ENCODE measurements at places on chromosomes 3 and 15.

GRCh38 chr15:81311752-81312464, 12.0 kb downstream of the STARD5 start:
- no peak for DNase-seq

DNA sequence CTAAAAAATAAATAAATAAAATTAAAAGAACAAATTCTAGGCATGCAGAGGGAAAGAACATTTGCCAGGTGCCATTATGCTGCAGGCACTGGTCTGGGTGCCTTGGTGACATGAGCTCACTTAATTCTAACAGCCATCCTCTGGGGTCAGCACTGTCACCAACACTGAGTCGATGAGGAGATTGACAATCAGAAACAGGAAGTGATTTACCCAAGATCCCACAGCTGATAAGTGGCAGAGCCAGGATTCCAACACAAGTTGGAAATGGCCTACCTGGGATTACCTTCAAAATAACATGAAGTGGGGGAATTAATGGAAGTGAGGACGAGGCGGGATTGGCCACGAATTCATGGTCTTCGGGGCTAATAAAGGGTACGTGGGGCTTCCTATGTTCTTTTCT, 3.6 kb downstream of the PLIN1 start:
- no peak for DNase-seq

DNA sequence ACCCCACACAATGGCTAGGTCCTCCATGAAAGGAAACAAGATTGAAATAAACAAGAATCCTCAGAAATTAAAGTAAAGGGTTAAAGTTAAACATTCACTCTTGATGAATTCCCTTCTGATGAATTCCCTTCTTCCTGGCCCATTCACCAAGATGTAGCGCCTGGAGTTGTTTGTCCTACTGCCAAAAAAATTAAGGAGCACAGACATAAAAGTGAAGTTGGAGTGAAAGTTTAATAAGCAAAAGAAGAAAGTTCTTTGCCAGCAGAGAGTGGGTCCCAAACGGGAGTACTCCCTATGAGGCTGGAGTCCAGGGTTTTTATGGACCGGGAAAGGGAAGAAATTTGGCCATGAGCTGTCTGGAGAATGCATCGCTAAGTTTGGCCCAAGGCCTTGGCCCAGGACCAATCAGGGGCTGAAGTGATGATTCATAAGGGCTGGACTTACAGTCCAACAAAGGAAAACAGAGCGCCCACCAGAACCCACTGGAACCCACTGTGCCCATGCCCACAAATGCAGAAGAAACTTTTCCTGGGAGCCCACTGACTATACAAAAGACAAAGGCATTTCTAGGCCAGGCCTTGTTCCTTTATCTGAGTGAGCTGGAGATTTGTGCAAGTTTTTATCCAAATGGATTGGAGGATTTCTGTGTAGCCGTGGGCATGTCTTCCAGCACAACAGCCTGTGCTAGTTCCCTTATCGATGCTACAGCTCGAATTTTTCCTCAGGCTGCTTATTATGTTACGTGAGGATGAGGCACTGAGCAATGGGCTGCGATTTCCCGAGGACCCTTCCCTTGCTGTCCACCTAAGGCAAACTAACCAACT, 1561.6 kb downstream of the OTOL1 start:
- DNase-seq = peak; percentile 37

GRCh38 chr15:40197434-40197833, 36.6 kb downstream of the BUB1B start:
- no peak for DNase-seq

DNA sequence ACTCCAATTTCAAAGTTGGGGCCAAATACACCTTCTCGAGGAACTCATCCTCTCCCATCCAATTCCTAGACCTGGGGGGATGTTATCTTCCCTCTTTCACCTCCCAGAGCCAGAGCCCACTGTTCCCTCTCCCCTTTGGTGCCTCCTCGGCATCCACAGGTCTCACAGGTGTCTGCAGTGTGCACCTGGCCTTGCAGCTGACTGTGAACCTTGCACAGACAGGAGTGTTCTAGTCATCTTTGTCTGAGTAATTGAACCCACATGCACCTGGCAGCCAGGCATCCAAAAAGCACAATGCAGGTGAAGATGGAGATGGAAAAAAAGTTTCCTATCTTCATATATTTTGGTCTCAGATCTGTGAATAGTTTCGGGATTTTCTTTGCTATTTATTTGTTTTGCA, 30.8 kb downstream of the PCOLCE2 start:
- no peak for DNase-seq

DNA sequence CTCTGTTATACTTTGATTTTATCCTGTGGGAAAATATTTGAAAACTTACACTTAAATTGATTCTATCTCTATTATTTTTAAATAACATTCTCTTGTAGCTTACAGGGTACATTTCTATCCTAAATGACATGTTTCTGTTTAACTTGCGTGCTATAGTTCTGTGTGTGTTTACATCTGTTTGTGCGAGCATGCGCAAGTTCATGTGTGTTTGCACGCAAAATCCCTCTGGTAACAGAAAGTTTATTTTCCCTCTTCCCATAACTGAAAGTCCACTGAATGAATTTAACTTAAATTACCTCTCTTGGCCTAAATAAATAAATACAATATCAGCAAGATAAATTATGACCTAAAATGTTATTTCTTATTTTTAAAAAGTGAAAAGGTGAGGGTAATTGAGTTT, 117.3 kb upstream of the NEO1 start:
- DNase-seq = no peak

GRCh38 chr15:53437985-53438841, 321.2 kb downstream of the WDR72 start:
- DNase-seq = no peak

DNA sequence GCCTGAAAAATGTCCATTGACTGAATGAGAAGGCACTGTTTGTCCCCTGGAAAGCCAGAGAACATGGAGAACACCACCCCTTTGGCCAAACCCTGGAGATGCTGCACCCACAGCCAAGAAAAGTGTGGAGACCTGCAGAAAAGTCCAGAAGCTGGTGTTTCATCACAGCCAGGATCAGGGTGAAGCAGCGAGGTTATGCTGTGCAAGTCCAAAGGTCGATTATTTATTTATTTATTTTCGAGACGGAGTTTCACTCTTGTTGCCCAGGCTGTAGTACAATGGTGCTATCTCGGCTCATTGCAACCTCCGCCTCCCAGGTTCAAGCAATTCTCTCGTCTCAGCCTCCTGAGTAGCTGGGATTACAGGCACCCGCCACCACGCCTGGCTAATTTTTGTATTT, 5.5 kb upstream of the CTSH start:
- no peak for DNase-seq

- DNase-seq = peak; percentile 93
Measured at GRCh38 chr15:32979710-32980109, 214.8 kb downstream of the FMN1 start.

GRCh38 chr3:86978111-86978551, 12.8 kb downstream of the VGLL3 start:
- peak; percentile 88 for DNase-seq

GRCh38 chr3:24401811-24402185, 92.9 kb downstream of the THRB start:
- no peak for DNase-seq

- DNase-seq = peak; percentile 87
Measured at GRCh38 chr3:138686771-138687221, 78.2 kb downstream of the FAIM start.

DNA sequence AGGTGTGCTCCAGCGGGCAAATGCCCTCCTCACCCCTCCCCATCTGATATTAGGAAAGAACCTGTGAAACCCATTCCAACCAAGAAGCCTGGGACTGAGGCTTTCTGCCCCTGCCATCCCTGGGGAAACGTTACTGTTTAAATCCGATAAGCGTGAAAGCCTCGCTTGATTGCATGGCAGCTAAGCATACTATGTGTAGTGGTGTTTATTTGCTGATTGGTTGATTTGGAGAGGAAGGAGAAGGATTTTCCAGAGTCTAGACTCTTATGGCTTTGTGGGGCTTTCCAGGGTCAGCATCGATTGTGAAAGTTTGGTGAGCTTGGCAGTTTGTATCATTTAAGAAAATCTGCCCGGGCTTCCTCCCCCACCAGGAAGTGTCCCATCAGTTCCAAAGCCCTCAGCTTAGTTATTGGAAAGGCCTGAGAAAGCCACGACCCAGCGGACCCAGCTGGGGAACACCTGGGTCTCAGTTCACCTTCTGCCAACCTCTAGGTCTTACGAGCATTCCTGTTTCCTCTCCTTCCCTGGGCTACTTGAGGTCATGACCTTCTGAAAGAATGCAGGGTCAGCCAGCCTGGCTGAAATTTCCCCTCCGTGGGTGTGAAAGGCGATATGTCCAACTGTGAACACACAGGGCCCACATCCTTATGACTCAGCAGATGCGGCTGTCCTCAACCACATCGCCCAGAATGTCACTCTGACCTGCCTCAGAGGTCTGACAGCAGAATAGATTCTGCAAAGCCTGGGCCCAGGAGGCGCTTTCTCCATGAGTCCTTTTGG, 62.8 kb upstream of the HERC1 start:
- DNase-seq = peak; percentile 45

- peak; percentile 28 for DNase-seq
Measured at GRCh38 chr3:194312186-194312742, 38.9 kb downstream of the CPN2 start.

- no peak for DNase-seq
Measured at GRCh38 chr3:183255348-183255730, 2.3 kb downstream of the B3GNT5 start.

- no peak for DNase-seq
Measured at GRCh38 chr3:14991151-14991742, 43.9 kb downstream of the NR2C2 start.

DNA sequence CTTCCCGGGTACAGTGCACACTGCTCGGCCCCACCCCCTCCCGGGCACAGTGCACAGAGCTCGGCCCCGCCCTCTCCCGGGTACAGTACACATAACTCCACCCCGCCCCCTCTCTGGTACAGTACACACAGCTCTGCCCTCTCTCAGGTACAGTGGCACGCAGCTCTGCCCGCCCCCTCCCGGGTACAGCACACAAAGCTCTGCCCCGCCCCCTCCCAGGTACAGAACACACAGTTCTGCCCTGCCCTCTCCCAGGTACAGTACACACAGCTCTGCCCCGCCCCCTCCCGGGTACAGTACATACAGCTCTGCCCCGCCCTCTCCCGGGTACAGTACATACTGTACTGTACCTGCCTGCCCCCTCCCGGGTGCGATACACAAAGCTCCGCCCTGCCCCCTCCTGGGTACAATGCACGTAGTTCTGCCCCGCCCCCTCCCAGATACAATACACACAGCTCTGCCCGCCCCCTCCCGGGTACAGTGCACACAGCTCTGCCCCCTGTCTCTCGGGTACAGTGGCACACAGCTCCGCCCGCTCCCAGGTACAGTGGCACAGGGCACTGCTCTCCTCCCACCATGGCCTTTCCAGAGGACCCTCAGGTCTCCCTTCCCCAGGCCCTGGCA, 16.4 kb upstream of the PRR20G start:
- no peak for DNase-seq

- no peak for DNase-seq
Measured at GRCh38 chr3:186141790-186142189, 32.9 kb upstream of the ETV5 start.

- DNase-seq = peak; percentile 35
Measured at GRCh38 chr15:85005319-85005718, 23.7 kb downstream of the PDE8A start.

DNA sequence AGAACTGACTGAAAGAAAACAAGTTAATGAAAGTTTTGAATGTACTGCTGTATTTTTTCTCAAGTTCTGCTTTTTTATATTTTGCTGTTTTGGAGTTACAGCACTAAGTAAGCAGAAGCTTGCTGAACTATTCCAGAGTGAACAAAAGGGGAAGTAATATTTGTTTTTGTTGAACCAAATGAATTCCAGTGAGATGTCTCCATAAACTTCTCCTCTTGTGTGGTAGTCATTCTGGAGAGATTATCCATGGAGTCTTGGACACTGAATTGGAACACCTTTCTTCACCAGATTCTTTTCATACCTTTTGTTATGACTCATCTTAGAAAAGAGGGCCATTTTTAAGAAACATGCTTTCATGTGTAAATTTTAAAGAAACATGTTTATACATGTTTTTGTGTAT, 8.8 kb downstream of the ANKUB1 start:
- peak; percentile 90 for DNase-seq

- no peak for DNase-seq
Measured at GRCh38 chr15:54566654-54567053, 588.4 kb downstream of the UNC13C start.

DNA sequence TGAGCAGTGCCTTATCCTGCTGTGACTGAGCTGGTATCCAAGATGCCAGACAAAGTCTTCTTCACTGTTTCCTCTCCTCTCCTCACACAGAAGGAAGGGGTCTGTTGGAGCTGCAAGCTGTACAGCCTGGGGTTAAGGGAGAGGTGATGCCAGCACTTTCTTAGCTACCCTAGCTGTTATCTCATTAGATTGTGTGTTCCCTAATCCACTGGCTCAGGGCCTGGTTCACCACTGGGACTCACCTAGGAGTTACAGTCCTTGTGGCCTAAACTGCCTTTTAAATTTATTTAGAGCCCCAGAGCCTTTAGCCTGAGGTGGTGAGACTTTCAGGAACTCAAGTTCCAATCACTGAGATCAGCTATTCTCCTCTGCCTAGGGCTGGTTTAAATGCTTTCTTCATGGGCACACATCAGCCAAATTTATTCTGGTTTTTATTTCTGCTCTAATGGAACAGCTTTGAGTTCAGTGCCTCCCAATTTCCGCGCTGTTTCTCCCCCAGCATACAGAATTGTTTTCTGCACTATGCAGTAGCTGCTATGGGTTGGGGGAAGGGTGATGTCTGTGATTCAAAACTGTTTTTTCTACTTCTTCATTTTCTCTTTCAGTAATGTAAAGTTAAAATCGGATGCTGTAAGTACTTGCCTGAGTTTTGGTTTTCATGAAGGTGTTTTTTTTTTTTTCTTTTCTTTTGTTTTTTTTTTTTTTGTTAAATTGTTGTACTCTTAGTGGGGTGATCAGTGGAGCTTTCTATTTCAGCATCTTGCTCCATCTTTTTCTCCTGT, 198.8 kb downstream of the DOCK3 start:
- DNase-seq = no peak

GRCh38 chr3:16487511-16488175, 25.9 kb downstream of the RFTN1 start:
- no peak for DNase-seq

DNA sequence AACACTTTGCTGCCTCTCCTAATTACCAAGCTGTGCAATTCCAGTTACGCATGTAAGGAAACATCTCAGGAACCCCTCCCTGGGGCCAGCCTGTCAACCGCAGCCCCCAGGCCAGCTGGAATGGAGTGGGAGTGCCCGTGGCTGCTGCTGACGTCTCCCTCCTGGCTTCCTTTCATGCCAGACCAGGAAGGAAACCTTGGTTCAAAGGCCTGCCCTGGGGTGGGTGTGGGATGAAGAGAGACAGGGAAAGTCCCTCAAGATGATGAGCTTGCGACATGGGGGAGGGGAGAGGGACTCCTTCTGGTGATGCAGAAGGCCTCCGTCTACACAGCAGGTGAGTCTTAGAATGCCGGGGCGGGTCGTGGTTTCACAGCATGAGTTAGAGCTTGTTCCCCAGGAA, 11.4 kb upstream of the CYP11A1 start:
- DNase-seq = peak; percentile 35

All from fibroblast of the aortic adventitia (primary cell).